ENCODE measurements at places on chromosomes 16 and 17. TPM values are rescaled to one million over a fixed set of nuclear protein-coding genes. Genes with fewer than 3 reads are reported as not detected.

DNA sequence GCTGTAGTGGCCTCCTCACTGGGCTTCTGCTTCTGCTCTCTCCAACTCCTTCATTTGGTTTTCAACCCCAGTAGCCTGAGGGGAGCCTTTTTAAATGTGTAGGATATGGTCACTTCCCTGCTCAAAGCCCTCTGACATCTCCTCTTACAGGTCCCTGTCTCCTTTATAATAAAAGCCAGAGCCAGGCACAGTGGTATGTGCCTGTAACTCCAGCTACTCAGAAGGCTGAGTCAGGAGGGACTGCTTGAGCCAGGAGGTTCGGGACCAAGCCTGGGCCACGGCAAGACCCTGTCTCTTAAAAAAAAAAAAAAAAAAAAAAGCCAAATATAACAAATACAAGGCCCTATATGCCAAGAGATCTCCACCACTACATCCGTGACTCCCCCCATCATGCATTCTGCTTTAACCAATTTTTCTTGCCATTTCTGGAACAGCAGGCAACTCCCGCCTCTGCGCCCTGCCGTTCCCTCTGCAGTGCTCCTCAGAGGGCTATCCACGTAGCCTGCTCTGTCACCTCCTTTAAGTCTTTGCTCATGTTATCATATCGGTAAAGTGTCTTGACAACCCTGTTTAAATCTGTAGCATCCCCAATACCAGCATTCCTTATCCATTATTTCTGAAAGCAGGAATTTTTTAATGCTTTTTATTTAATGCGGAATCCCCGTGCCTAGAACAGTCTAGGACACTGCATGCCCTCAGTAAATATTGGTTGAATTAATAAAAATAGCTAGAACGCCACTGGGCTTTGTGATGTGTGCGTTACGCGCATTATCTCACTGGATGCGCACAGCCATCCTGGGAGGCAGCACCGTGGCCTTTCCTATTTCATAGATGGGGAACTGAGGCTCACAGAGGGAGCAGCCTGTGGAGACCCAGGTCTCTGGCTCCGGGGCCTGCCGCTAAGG lies 9.5 kb downstream of the ZNF771 start:
- DNase-seq: no peak
- H3K27ac ChIP-seq: peak overlapping the region; percentile 68
- H3K4me3 ChIP-seq: peak overlapping the region; percentile 34
- no peaks in the 10 kb centered on the region for H3K36me3 ChIP-seq

DNA sequence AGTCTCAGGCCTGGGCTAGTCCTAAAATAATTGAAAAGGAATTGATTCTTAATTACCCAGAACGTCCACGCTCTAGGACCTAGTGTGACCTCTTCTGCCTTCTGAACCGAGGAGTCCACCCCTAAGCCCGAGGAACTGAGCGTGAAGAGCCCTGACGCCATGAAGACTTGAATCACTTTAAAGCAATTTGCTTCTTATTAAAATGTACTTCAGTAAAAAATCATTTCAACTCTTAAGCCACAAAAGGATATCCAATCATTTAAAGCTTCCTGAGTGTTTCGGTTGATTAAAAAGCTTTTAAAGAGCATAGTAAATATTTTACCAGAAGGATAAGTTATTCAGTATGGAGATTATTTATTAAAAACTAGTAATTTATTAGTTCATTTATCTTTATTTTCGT lies 11.6 kb downstream of the HSBP1 start:
- no peaks in the 10 kb centered on the region for H3K27me3 ChIP-seq
- H3K4me1 ChIP-seq: no peaks in the 10 kb centered on the region
- no peak overlapping the region for H3K4me3 ChIP-seq
- no peaks in the 10 kb centered on the region for H3K36me3 ChIP-seq

NKD1 gene
- total RNA-seq: 48.1 TPM

DNA sequence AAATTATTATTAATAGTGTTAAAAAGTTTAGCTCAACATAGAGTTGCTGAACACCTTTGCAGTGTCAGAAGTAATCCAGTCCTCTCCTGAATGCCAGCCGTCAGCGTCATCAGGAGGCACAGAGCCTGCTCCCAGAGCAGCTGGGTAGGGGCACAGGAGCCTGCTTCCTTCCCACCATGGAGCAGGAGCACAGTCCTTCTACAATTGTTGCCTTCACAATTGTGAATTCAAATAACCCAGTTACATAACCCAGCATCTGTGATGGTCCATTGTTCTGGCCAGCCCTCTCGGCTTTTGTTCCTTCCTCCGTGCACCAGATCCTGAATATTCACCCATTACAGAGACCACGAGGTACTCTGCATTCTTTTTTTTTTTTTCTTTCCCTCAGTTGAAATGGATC lies 393.9 kb upstream of the MAF start:
- H3K27me3 ChIP-seq: no peaks in the 10 kb centered on the region
- no peaks in the 10 kb centered on the region for H3K4me1 ChIP-seq
- no peak for DNase-seq
- no peak overlapping the region for H3K27ac ChIP-seq

WDR45B gene
- total RNA-seq: 88.7 TPM

DNA sequence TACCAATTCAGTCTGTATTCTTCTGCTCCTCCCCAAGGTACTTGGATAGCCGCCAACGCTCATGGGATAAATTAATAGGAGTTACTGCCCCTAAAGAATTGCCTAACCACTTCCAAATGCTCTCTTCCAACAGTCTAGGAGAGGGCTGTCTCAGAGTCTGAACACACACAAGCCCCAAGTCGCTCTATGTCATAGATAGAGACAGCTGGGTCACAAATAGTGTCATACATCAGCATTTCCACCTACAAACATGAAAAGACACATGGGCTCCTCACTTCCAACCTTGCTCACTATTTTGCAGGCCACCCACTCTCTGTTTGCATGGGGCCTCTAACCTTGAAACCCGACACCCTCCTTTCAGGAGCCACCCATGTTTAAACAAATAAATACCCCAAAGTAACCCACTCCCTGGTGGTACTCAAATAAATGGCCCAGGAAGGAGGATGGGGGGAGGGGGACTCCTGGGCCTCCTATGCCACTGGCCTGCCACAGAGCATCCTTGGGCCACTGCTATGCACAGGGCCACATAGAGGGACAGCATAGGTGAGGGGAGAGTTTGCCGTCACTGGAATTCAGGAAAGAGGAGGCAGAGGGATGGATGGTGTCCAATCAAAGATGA lies 265.9 kb downstream of the SOX9 start:
- no peak overlapping the region for H3K27ac ChIP-seq
- H3K27me3 ChIP-seq: no peaks in the 10 kb centered on the region
- no peak for DNase-seq
- H3K4me3 ChIP-seq: no peak overlapping the region

DNA sequence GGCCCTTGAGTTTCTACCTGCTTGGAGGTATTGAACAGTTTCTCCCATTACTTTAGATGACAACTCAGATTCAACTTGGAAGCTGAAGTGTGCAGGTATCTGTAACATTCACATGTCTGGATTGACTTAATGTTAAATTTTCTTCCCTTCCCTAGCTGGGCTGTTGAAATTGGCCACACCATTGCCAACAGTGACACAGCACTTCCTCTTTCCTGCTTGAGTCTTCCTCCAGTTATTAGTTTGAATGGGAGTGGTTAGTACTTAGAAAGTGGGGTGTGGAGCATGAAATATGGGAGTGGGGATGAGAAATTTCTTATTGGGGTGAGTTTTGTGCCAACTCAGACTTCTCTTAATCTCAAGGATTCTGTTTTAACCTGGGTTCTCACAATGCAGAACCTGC lies 454.9 kb downstream of the KCNJ2 start:
- H3K36me3 ChIP-seq: no peaks in the 10 kb centered on the region
- no peak overlapping the region for H3K4me3 ChIP-seq
- no peaks in the 10 kb centered on the region for H3K4me1 ChIP-seq
- no peaks in the 10 kb centered on the region for H3K27me3 ChIP-seq
- H3K27ac ChIP-seq: no peak overlapping the region
- DNase-seq: no peak
